Activated CD4-positive, alpha-beta T cell treated with anti-CD3 and anti-CD28 coated beads, Interleukin-2, amount 10 ng/mL, durations not matched to agents 7 days and 5 days (primary cell): ENCODE measurements at places on chromosomes 1 and 21. TPM values are rescaled to one million over a fixed set of nuclear protein-coding genes. Genes with fewer than 3 reads are reported as not detected.

DNA sequence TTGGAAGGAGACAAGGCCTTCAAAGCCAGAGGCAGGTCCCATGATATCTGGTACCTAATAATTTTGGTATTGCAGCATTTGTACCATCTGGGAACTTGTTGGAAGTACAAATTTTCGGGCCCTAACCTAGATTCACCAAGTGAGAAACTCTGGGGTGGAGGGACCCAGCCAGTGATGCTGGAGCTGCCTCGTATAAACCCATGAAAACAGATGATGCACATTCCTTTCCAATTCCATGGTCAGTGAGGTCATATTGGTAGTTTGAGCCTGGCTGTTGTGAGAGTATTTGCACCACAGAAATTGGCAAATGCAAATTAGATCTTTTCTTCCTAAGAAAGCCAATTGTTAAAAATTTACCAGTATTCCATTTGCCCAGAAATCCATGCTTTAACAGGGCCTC is 269.6 kb upstream of the PLXNA2 start:
- no peaks in the 10 kb centered on the region for H3K36me3 ChIP-seq
- H3K27me3 ChIP-seq, result peaks cover 4% of the 10 kb centered on the region
- H3K4me1 ChIP-seq, result no peaks in the 10 kb centered on the region
- H3K27ac ChIP-seq, result no peak overlapping the region
- H3K4me3 ChIP-seq, result no peak overlapping the region

GRCh38 chr1:119929643-119930315 is 33.5 kb upstream of the ADAM30 start:
- H3K36me3 ChIP-seq, result peaks cover 40% of the 10 kb centered on the region
- H3K27me3 ChIP-seq, result no peaks in the 10 kb centered on the region
- H3K27ac ChIP-seq, result no peak overlapping the region
- H3K4me1 ChIP-seq, result no peaks in the 10 kb centered on the region

DNA sequence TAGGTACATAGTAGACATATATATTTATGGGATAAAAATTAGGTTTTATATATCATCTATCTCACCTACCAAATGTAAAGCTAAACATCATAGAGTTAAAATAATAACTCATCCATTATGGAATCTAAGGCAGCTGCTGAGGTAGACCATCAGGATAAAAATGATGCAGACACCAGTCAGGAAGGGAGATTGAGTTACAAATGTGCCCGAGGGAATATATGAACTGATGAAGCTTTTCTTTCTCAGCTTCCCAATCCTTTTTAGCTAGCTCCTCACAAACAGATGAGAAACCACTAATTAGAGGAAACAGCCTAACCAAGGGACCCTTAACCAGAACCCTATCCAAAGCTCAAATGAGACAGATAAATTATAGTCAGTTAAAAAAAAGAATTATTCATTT is 20.9 kb downstream of the TTLL7 start:
- no peaks in the 10 kb centered on the region for H3K4me1 ChIP-seq
- peaks cover 7% of the 10 kb centered on the region for H3K27me3 ChIP-seq
- no peak overlapping the region for H3K4me3 ChIP-seq
- no peaks in the 10 kb centered on the region for H3K36me3 ChIP-seq
- no peak overlapping the region for H3K27ac ChIP-seq

- peaks cover 4% of the 10 kb centered on the region for H3K4me1 ChIP-seq
- no peak overlapping the region for H3K27ac ChIP-seq
- H3K4me3 ChIP-seq, result no peak overlapping the region
- H3K27me3 ChIP-seq, result peaks cover 36% of the 10 kb centered on the region
- DNase-seq, result no peak
- H3K36me3 ChIP-seq, result no peaks in the 10 kb centered on the region
These were observed 56.2 kb upstream of the SMYD2 start for GRCh38 chr1:214224611-214225354.

- H3K27ac ChIP-seq, result no peak overlapping the region
- no peak overlapping the region for H3K4me3 ChIP-seq
- peaks cover 27% of the 10 kb centered on the region for H3K27me3 ChIP-seq
- H3K36me3 ChIP-seq, result no peaks in the 10 kb centered on the region
These were observed 34.6 kb upstream of the CHIT1 start for GRCh38 chr1:203264052-203264501.

Gene CLIC6
- not detected for total RNA-seq
